ENCODE measurements at places on chromosomes 6 and 20.
A peak's percentile ranks its signal among the peaks of the same experiment; 100 is the strongest.

GRCh38 chr20:15917283-15917682 lies 656.0 kb downstream of the KIF16B start:
- no peak for DNase-seq

DNA sequence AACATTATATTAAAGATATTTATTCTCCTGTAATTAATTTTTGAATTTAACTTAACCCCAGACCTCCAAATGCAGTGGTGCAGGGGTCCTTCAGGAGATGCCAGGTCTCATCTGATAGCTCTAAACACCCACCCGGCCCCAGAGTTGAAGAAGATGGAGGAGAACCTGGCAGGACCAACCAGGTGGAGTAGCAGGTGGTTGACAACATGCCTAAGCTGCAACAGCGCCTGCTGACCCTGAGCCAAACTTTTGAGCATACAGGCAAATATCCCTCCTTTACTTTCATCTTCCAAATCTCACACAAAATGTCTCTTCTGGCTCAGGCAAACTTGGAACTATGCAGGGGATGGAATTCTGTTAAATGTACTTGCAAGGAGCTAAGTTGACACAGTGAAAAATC lies 145.3 kb upstream of the TCF21 start:
- DNase-seq, result no peak

DNA sequence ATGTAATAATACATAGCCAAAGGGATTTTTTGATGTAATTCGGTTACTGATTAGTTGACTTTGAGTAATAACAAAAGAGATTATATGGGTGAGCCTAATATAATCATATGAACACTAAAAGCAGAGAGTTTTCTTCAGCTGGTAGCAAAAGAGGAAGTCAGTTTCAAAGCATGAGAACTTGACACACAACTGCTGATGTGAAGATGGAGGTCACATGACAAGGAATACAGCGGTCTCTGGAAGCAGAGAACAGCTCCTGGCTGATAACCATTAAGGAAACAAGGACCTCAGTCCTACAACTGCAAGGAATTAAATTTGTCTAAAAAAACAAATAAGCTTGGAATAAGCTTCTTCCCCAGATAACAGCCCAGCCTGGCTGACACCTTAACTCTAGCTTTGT lies 154.5 kb upstream of the PRND start:
- no peak for DNase-seq

- peak; percentile 63 for DNase-seq
Measured at GRCh38 chr6:156848533-156848932, 71.4 kb downstream of the ARID1B start.

- peak; percentile 31 for DNase-seq
Measured at GRCh38 chr20:45487231-45487635, 17.7 kb downstream of the WFDC2 start.

GRCh38 chr20:38057351-38057972 lies 23.9 kb downstream of the RPRD1B start:
- DNase-seq, result peak; percentile 87

DNA sequence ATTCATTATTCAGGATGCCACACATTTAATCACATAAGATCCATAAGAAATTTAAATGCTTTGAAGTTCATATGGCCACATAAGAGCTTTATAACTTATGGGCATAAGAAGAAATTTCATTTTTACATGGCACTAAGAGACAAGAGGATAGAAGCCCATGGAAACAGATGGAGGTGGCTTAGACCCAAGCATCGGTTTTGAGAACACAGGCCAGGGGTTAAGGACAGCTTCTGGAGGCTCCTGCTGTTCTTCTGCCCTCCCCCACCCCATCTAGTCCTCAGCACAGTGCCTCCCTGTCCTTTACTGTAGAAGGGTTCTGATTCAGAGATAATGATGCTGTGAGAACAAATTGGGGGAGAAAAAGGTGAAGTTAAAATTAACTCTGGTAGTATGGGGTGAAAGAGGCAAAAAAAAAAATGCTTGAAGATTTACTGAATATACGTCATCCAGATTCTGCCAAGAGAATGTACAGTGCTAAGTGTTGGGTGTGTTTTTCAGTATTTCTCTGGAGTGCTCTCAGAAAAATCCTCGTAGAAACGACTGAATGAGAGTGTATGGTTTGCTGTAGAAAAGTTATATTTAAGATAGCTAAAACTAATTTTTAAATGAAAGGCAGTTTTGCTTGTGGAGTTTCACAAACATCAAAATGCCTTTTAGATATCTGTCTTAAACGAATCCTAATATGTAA lies 539.7 kb downstream of the QKI start:
- DNase-seq, result no peak

- DNase-seq, result no peak
Measured at GRCh38 chr6:153957394-153957793, 81.6 kb upstream of the OPRM1 start.

GRCh38 chr20:58213121-58213520 lies 15.3 kb downstream of the ANKRD60 start:
- DNase-seq, result no peak

DNA sequence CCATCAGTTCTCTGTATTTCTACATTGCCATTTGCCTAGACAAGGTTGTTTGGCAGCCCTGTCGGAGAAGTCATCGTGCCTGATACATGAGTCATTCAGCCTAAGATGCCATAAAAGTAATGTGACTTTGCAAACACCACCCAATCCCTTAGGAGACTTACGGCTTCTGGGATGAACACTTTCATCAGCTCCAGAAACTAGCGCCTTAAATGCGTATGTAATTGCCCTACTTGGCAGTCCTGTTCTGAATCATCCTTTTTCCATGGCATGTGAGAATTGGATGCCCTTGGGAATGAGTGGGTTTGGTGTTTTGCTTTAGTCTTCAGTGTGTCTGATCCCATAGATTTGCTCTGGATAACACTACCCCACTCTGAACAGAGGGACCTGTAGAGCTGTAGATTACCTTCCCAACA lies 158.5 kb downstream of the SASH1 start:
- no peak for DNase-seq

DNA sequence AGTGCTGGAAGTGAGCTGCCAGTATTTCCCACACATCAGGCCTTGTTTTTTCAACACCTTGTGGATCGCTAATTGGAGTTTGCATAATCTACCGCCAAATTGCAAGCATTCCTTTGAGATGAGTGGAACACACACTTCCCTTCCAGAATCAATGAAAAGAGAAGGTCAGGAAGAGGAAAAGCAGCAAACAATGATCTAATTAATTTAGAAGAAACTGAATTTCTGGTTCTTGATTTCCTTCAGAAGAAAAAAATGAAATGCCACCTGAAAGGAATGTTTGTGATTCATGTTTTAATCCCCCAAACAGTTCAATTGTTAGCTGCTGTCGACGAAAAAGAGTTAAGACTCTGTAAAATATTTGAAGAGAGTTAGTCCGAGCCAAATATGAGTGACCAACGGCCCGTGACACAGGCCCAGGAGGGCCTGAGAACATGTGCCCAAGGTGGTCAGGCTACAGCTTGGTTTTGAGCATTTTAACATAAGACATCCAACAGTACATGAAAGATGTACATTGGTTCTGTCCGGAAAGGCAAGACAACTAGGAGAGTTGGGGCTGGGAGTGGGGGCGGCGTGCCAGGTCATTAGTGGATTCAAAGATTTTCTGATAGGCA lies 182.3 kb downstream of the MTFR2 start:
- DNase-seq, result peak; percentile 37

DNA sequence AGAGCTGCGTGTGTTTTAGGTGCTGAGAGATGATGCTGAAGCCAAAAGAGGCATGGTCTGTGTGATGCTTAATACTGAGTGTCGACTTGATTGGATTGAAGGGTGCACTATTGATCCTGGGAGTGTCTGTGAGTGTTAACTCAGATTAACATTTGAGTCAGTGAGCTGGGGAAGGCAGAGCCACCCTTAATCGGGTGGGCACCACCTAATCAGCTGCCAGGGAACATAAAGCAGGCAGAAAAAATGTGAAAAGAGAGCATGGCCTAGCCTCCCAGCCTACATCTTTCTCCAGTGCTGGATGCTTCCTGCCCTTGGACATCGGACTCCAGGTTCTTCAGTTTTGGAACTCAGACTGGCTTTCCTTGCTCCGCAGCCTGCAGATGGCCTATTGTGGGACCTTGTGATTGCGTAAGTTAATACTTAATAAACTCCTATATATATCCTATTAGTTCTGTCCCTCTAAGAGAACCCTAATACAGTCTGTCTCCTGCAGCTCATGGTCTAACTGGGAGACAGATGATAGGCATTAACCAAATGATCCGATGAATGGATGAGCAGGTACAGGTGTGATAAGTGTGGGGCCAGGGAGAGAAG lies 91.6 kb downstream of the TFAP2C start:
- DNase-seq, result no peak

- DNase-seq, result peak; percentile 72
Measured at GRCh38 chr6:27479319-27480182, 6.6 kb upstream of the ZNF184 start.

DNA sequence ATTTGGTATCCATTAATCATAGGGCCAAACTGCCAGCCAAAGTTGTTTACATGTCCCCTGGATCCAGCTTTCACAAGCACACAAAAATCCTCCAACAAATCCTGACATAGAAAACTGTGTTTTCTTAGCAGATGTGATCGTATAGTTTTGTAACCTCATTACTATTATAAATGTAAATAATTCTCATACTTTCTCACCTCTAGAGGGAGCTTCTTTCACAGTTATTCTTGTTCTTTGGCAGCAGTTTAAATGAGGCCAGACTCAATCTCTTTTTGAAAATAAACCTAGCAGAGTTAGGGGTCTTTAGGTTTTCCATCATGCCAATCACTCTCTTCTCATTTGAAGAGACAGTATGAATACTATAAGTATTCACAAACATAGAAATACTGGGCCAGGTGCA lies 17.0 kb upstream of the ZNF318 start:
- DNase-seq, result no peak

DNA sequence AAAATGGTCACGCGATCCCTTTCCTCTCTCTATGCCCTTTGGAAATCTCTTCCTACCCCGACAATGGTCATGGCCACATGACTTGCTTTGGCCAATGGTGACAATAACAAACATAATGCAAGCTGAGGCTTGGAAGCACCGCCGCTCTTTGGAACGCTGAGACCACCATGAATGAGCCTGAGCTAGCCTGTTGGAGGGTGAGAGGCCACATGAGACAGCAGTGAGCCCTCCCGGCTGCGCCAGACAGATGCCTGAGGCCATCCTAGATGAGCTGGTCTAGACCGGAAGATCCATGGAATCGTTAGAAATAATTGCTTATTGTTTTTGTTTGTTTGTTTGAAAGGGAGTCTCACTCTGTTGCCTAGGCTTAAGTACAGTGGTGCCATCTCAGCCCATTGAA lies 64.2 kb downstream of the STK35 start:
- DNase-seq, result no peak

DNA sequence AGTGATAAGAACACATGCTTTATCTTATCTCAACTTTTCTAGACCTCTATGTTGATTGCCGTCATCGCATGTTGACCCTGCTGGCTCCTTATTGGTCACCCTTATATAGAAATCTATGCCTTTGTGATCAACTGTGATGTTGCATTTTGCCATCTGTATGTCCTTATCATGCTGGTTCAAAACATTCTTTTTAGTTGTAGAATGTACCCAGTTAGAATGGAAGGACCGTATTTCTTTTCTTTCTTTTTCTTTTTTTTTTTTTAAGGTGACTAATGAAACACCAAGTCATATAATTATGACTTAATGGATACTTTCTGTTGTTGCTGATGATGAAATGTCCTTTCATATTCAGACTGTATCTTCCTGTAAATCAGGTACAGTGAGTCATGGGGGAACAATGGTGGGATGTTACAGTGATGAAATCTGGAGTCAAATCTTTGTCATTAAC lies 145.9 kb upstream of the CITED2 start:
- no peak for DNase-seq

DNA sequence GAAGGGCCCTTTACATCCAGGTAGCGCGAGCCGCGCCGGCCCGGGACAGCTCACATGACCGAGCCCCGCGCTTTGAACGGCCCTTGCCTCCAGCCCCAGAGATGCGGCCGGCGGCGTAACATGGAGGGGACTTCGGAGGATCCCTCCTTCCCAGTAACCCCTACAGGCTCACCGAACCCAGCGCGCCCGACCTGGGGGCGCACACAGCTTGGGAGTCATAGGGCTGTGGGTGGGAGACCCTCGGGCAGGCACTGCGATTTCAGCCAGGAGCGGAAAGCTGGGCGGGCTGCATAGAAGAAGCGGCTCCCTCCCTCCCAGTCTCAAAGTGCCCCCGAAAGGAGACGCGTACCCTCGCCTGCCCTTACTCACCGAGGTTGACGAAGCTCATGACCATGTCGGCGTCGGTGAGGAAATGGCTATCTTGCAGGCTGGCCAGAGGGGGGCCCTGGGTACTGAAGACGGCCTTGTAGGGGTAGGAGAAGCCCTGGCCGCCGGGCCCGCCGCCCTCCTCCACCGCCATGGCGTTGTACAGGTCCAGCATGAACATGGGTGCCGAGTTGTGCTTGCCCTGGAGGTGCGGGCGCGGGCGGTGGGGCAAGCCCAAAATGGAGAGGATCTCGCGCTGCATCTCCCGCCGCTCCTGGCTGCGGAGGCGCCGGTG lies 975 bp downstream of the BMP7 start:
- peak; percentile 60 for DNase-seq

DNA sequence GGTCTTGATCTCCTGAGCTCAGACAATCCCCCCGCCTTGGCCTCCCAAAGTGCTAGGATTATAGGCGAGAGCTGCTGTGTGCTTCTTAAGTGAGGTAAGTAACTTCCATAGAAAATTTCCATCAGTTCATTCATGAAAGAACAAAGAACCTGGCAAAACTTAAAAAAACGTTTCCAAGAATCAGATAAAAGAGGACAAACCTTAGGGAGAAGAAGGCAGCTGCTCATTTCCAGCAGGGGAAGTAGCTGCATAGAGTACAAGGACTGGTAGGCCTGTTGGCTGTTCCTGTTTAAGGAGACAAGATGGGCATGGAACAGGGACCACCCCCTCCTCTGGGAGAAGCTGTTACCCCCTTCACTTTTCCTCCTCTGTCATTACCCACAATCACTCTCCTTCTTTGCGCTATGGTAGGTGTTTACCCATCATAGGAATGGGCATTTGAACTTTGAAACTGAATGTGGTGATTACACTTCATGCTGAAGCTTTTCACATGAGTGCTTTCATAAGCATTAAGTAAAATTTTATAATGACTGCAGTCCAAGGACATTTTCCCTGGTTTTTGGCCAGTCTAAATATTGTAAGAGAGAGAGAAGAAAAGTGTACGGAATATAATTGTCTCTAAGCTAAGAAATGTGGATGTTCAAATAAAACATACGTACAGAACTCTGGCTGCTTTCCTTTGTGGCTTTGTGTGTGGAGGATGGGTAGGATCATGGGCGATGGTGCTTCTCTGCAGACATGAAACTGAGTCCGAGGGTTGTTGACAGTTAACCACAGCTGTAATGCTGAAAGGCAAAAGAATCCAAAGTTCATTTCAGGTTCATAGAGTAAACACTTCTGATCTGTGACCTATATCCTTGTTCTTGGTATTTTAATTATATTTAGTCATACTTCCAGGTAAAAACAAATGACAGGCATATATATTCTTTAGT lies 56.4 kb downstream of the CCN2 start:
- DNase-seq, result no peak

GRCh38 chr20:41111578-41111951 lies 25.8 kb upstream of the PLCG1 start:
- peak; percentile 56 for DNase-seq

GRCh38 chr6:54624779-54625178 lies 221.8 kb upstream of the FAM83B start:
- no peak for DNase-seq
